ENCODE measurements at places on chromosomes 2 and 18.

- DNase-seq, result peak; percentile 87
Measured at GRCh38 chr2:25215948-25216679, 47.7 kb upstream of the POMC start.

- no peak for DNase-seq
Measured at GRCh38 chr2:118464046-118464445, 375.8 kb downstream of the INSIG2 start.

- no peak for DNase-seq
Measured at GRCh38 chr2:19458427-19459003, 100.1 kb upstream of the OSR1 start.

GRCh38 chr2:46256563-46257142 lies 40.6 kb upstream of the EPAS1 start:
- DNase-seq, result no peak

- no peak for DNase-seq
Measured at GRCh38 chr2:111706481-111707001, 177.5 kb downstream of the ANAPC1 start.

GRCh38 chr2:215773728-215774127 lies 239.6 kb downstream of the MREG start:
- no peak for DNase-seq

DNA sequence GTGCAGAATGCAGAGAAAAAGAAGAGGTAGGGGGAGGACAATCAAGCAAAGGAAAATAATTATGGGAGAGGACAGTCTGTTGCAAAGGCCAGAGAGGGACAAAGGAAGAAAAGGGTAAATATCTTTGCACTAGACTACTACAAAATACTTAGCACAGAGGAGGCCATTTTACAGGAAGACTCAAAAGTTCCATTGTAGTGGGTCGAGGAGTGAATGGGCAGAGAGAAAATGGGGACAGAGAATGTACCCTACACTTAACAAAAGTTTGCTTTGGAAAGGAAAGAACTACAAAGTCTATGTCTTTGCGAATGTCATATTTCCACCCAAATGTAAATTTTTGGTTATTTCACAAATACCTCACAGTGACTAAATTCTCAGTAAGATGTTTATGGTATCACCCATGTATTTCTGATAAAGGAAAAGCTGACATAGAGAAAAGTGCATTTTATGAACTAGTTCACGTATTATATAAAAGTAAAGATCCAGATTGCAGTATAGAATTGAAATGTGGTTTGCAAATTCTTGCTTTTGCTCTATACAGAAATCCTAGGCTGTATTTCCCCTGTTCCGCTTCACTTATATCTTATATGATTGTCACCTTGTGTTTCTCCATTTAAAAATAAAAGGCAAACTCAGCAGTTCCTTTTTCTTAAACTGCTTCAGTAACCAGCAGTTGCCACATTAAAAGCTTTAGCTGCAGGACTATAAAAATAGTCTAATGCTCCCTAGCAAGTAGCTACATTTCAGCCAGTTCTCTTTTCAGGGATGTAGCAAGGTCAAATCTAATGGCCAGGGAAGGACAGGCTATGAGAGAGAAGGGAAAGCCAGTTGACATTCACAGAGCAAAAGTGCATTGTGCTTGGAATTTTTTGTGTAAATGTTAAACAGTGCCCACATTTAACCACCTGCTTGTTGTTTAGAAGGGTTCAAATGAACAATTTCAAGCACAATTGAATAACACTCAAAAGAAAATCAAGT lies 79.7 kb upstream of the CYTIP start:
- DNase-seq, result no peak

DNA sequence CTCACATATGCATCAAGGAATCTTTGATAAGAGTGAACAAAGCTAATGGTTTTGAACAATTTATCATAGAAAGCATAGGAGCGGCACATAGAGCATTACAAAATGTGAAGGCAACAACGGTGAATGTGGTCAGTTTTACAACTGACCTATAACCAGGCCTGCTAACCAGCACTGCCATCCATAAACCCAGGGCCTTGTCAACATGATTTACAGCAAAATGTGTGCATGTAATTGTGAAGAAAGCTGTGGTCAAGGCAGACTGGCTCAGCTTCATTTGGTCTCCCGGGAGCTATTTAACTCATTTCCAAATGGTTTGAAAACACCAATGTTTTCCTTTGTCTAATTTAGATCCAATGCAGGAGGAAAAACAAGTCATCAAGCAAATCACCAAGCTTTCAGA lies 119.8 kb downstream of the DHRS9 start:
- no peak for DNase-seq

DNA sequence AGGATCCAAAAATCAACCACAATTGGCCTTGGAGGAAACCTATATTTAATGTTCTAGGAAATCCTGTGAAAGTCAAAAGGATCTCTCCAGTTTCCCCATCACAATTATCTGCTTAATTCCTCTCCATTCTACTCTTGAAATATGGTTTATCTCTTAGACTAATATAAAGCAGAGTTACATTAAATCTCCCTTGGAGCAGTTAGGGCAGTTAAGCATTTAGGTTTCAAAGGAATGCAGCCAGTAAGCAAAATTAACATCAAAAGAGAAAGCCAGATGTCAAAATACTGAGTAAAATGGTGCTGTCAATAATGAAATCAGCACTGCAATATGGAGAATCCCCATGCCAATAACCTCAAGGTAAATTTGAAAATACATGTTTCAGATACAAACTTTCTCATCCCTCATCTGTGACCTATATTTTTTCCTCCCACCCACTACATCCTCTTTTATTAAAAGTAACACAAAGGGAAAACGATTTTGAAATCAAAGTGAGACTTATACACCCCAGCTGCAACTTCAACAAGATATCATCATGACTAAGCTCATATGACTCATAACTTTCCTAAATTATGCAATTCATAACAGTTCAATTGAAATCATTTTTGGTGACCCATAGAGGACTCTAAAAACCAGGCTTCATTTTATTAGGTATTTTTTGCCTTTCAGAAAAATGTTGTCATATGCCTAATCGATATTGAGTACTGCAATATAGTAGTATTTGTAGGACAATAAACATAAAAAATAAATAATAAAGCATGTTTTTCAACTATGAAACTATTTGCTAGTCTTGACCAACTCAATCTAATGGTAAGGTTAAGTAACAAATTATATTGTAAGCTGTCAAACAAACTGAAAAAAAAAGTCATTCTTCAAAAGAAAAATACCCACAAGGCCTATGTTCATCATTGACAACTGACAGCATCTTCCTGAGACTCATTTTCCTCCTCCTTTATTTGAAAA lies 3.1 kb downstream of the ADAM17 start:
- no peak for DNase-seq

GRCh38 chr2:134308474-134309385 lies 54.9 kb downstream of the MGAT5 start:
- DNase-seq, result no peak

GRCh38 chr2:162480067-162480466 lies 136.1 kb downstream of the GCA start:
- DNase-seq, result no peak

- no peak for DNase-seq
Measured at GRCh38 chr2:127007652-127008051, 99.3 kb downstream of the BIN1 start.

DNA sequence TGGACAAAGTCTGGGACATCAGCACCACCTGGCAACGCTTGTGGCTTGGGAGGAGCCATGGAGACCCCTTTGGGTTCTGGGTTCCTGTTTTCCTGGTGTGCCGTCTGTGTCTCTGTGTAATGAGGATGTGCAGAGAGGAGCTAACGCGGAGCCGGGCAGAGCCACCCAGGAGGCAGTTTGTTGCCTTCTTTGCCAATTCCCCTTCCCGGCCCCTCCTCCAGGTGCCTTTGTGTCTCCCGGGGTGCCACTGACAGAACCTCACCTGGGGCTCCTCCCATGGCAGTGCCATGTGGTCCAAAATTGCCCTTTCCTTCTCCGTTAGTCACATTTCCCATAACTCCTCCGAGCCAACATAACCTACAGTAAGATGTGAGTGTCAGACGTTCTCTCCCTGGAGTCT lies 13.0 kb downstream of the POMC start:
- no peak for DNase-seq

- no peak for DNase-seq
Measured at GRCh38 chr18:57469884-57470283, 34.7 kb downstream of the ONECUT2 start.

- no peak for DNase-seq
Measured at GRCh38 chr2:61116302-61116701, 45.7 kb upstream of the C2orf74 start.

DNA sequence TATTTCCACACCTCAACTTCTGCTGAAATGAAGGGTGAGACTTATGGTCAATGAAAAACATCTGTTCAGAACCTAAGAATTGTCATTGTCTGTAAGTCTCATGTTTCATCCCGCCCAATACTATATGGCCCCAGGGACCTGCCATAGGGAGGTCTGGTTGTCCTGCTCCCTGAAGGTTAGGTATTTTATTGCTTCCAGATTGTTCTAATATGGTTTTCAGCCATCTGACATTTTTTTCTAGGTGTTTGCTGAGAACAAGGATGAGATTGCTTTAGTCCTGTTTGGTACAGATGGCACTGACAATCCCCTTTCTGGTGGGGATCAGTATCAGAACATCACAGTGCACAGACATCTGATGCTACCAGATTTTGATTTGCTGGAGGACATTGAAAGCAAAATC lies 7.3 kb downstream of the XRCC5 start:
- no peak for DNase-seq

DNA sequence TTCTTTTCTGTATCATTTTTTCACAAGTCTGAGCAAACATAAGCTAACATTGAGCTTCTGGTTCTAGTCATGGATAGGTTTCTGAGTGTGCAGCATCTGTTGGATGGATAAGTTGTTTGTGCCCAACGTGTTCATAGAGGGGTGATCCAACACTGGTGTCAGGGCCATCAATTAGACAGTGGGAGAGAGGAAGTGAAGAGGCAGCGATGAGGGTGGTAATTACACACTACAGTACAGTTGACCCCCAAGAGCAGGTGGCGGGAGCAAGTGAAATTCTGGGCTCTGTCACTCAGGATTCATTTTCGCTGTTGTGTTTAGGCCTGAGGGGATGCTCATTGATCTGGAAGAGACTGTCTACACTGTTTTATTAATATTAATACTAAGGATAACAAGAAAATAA lies 180.0 kb upstream of the CXCR4 start:
- DNase-seq, result no peak

DNA sequence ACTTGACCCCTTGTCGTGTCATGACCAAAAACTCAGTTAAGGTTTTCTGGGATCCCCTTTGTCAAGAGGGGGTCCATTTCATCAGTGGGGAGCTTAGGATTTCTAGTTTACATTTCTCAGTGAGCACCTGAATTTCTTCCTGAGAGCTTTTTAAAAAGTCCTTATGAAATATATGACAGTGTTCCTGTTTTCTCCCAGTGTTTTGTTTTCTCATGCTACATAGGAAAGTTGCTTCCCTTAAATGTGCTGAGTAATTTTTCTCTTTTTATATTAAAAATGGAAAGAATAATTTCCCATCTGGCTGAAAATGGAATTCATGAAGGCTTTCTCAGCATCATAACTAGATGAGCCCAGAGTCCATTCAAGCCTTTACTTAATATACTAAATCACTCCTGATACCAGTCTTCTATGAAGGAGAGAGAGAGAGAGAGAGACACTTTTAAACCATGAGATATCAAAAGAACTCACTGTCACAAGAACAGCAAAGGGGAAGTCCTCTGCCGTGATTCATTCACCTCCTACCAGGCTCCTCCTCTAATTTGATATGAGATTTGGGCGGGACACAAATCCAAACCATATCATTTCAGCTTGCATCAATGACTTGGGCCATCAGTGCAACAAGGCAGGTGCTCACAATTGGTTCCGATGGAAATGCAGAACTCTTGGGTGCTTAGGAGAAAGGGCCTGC lies 61.1 kb downstream of the XRCC5 start:
- DNase-seq, result no peak

DNA sequence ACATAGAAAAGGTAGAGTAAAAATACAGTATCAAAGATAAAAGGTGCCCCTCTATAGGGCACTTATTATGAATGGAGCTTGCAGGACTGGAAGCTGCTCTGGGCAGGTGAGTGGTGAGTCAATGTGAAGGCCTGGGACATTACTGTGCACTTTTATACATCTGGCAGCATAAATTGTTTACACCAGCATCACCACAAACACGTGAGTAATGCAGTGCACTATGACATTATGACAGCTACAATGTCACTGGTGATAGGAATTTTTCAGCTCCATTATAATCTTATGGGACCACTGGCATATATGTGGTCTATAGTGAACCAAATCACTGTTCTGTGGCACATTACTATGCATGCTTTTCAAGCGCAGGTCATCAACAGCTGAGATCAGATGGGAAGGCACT lies 48.1 kb downstream of the TPGS2 start:
- DNase-seq, result no peak

DNA sequence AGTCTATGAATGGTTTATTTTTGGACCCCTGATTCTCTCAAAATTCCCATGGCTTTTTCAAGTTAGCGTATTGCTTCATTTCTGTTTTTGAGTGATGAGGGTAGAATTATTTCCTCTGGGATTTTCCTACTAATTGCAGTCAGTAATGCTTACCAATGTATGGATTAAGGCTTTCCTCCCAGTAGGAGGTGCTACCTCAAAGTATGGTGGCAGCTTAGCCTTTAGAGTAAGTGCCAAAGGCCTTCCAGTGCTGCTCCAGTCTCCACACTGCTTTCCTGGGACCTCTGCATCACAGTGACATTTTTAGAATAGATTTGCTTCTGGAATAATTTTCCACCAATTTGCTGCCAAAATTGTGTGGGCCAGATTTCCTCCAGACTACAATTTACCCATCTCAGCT lies 16.2 kb upstream of the SSB start:
- no peak for DNase-seq

DNA sequence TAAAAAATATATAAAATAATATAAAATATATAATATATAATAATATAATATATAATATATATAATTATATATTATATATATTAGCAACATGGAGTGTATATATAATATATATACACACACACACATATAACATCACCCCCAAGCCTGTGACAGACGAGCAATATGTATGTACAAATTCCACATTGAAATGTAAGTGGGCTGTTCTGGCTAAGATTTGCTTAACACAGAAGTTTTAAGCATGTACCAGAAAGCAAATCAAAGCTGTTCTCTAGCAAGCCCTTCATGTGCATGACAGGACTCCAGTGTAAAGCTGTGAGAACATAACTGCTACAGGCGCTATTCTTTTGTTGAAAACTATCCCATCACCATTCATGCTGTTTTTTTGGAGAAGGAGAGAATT lies 261.7 kb upstream of the TNP1 start:
- DNase-seq, result no peak

DNA sequence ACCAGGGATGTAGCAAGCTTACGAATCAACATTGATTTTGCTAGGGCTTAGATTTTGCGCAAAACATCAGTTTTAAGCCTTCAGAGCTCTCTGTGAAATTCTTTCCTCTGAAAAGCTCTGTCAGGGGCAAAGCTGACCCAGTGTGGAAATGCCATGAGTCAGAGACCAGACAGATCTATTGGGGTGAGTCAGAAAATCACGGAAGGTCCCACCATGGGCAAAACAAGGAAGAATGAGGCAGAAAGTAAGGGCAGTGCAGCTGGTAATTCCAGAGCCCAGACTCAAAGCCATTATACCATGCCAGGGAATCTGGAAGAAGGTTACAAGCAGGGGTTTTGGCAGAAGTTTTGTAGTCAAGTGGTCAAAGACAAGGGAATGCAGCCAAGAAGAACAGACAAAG lies 256.6 kb upstream of the CTAGE1 start:
- no peak for DNase-seq

Data from stimulated activated CD4-positive, alpha-beta T cell treated with anti-CD3 and anti-CD28 coated beads, Interleukin-12 subunit alpha, Interleukin-12 subunit beta, amount 100 ng/mL, for 4 hours (primary cell).